ENCODE measurements at places on chromosomes 3 and 15.

GRCh38 chr3:117097351-117097750 lies 387.8 kb downstream of the TUSC7 start:
- no peak for DNase-seq

GRCh38 chr3:94036909-94037507 lies 8.6 kb upstream of the STX19 start:
- DNase-seq: no peak

GRCh38 chr3:25510797-25511196 lies 82.7 kb downstream of the RARB start:
- DNase-seq: no peak

DNA sequence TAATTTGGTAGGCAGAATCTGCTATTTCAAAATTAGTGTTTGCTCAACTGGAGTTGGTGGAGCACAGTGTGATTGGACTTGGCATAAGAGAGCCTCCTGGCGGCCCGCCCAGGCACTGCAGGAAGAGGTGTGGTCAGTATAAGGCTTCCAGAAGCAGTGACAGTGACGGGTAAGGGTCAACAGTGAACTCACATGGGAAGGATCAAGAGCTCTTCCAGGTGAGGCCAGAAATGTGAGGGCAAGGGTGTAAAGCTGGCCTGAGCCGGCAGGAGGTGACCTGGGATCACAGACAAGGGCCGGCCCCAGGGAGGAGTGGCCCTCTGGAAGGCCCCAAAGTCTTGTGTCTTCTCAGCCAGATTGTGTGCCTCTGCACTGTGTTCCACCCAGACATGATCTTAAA lies 93.2 kb upstream of the RNF7 start:
- DNase-seq: peak; percentile 28

DNA sequence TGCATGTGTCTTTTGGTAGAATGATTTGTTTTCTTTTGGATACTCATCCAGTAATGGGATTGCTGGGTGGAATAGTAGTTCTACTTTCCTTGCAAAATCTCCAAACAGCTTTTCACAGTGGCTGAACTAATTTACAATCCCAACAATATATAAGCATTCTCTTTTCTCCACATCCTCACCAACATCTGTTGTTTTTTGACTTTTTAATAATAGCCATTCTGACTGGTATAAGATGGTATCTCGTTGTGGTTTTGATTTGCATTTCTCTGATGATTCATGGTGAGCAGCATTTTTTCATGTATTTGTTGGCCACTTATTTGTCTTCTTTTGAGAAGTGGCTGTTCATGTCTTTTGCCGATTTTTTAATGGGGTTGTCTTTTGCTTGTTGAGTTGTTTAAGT lies 55.8 kb downstream of the ST8SIA2 start:
- no peak for DNase-seq

DNA sequence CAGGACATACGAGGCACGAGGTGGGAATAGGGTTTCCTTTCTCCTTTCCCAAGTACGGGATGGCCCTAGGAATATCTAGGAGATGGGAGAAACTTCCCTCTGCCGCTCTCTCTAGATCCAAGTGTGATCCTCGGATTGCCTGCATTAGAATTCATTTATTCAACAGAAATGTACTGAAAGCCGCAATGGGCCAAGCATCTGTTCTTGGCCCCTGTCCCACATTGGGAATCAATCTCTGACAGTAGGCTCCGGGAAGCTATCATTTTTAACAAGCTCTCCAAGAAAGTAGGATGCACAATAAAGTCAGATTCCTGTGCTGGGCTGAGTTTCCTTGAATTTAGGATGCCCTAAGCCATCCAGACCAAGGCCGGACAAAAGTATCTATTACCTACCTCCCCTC lies 37.2 kb upstream of the CA12 start:
- no peak for DNase-seq

DNA sequence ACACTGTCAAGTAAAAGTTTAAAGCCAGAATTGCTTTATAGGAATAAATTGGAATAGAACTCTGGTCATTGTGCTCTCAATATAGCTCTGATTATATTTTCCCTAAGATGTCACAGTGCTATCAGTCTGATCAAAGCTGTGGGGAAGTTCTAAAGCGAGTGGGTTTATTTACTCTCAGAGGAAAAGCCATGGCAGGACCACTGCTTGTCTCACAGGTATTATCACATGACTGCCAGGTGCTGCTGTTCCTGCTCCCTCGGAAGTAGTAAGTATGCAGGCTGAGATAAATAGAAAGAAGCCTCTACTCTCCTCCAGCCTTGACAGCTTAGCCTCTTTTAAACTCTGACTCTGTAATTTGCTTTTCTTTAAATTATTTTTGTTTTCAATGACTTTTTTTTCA lies 49.1 kb upstream of the UTS2B start:
- no peak for DNase-seq

GRCh38 chr3:105729667-105730066 lies 139.1 kb downstream of the CBLB start:
- DNase-seq: no peak

DNA sequence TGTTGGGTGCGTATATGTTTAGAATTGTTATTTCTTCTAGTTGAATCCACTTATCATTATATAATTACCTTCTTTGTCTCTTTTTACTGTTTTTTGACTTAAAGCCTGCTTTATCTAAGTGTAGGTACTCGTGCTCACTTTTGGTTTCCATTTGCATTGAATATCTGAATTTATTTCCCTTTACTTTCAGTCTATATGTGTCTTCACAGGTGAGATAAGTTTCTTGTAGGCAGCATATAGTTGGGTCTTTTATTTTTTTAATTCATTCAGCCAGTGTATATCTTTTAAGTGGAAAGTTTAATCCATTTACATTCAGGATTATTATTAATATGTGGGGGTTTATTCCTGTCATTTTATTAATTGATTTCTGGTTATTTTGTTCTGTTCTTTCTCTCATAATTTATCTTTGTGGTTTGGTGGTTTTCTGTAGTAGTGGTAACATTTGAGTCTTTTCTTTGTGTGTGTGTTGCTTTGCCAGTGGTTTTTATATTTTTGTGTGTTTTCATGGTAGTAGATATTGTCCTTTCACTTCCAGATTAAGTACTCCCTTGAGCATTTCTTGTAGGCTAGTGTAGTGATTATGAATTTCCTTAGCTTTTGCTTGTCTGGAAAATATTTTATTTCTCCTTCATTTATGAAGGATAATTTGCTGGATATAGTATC lies 27.3 kb downstream of the STT3B start:
- DNase-seq: no peak

GRCh38 chr3:28117598-28117997 lies 123.8 kb upstream of the CMC1 start:
- DNase-seq: no peak

DNA sequence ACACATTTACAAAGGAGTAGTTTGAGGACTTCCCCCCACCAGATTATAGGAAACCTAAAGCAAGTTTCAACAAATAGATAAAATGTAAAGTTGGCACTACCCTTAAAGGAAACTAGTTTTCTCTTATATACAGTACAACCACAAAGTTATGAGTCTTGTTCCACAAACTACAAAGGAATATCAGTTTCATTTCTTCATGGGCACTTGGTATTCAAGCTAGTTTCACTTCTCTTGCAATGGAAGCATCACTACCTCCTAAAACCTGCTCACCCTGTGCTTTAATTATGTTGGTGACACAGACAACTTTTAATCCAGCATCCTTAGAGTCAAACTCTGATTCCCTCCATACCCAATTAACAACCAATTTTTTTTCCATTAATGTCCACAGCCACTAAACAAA lies 707.0 kb downstream of the ROBO2 start:
- DNase-seq: no peak

- no peak for DNase-seq
Measured at GRCh38 chr15:34233614-34234013, 8.8 kb downstream of the EMC4 start.

- DNase-seq: no peak
Measured at GRCh38 chr15:47756872-47757271, 39.6 kb downstream of the SEMA6D start.

DNA sequence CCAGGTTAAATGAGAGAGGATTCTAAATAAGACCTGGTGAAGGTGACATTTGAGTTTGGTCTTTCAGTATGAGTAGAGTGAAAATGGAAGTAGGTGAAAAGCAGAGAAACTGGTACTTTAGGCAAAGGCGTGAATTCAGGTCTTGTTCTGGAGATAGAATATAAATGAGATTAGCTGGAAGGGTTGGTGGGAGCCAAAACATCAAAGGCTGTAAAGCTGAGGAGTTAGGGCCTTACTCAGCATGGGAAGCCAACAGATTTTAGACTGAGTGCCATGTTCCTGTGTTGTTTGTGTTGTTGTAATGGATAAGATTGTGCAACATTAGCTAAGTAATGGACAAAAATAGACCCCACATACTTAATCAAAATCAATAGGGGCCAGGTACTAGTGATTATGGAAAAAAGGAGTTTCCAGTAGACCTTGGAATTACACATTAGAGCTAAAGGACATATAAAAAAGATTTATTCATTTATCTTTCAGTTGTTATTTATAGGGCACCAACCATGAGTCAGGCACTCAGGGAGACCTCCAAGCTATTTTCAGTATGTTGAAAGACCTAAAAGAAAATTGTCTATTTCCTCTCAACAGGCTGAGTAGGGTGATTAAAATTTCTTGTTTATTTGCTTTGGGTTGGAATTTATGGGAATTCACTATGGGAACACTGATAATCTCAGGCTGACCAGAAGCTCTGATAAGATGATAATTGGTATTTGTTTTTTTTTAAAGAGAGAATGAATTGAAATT lies 20.8 kb downstream of the ARL14 start:
- DNase-seq: no peak

DNA sequence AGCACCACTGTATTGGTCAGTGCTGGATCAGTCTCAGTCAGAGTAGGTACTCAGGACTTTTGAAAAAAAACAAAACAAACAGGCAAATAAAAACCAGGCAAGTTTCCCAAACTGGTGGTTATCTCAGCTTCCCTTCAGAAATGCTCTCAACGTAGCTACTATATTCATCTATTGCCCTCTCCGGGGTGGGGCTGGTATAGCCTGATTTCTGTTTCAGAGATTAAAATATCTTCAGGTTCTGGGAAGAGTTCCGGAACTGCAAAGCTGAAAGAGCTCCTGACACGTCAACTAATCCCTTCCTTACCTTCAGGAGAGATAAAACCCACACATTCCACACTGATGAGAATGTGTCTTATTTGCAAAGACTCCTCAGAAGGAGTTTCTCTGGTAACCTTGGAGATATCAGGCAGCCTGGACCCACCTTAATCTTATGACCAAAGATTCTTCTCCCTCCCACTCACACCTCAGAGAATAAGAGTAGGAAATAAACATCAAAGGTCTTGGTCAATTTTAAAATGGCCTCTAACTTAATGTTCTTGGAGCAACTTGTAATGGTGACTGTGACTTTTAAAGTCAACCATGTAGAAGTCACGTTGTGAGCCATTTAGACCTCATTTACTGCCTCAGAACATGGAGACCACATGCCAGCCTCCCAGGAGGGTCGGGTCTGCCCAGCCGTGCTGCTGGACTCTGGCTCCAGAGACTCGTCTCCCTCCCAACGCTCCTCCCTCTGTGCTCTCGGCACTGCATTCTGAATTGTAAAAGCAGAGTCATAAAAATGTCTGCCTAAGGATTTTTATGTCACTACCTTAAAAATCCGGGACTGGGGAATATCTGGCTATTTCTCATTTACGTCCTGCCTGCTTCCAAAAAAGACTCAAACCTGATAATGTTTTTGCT lies 53.8 kb downstream of the CDCP1 start:
- no peak for DNase-seq

DNA sequence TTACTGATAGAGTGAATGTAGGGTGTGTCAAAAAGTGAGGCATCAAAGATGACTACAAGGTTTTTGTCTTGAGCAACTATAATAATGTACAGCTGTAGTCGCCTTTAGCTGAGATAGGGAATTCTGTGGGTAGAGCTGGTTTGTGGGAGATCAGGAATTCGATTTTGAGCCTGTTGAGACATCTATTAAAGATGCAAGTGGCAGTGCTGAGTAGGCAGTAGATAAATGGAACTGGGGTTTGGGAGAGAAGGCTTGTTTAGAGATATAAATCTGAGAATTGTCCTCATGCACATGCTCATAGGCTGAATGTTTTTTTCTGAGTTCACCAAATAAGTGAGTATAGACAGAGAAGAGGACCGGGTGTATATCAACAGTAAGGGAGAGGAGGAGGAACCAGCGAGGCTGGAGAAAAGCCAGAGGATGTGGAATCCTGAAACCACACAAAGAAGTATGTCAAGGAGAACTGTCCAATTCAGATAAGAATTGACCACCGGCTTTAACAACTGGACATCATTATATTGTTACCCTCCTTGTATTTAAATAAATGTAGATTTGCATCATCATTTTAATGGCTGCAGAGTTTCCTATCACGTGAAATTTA lies 146.0 kb upstream of the TNIK start:
- no peak for DNase-seq

- no peak for DNase-seq
Measured at GRCh38 chr15:89770041-89770440, 6.1 kb upstream of the MESP2 start.

All from activated T-helper 1 cell treated with Interleukin-2 at 50 U/mL for 16 hours (primary cell).